IPS DF 6.9 (cell line): ENCODE measurements at places on chromosomes 3 and 15.

DNA sequence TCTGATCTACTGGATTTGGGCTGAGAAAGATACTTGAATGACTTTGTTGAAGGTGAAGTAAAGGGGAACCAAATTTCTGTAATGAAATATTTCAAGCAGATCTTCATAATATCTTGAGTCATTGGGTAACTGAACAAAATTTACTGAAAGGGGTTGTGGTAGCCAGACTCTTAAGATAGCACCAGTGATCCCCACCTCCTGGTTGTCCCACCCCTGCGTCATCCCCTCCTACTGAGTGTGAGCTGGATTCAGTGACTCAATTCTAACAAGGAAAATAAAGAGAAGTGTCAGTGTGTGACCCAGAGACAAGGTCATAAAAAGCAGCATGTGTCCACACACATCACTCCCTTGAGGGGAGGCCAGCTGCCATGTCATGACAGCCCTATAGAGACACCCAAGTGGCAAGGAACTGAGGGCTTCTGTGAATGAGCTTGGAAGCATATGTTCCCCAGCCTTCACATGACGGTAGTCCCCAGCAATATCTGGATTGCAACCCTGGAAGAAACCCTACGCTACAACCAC is 107.1 kb downstream of the MECOM start:
- H3K4me3 ChIP-seq: no peak overlapping the region
- H3K4me1 ChIP-seq: no peaks in the 10 kb centered on the region
- H3K27ac ChIP-seq: no peak overlapping the region
- DNase-seq: no peak

DNA sequence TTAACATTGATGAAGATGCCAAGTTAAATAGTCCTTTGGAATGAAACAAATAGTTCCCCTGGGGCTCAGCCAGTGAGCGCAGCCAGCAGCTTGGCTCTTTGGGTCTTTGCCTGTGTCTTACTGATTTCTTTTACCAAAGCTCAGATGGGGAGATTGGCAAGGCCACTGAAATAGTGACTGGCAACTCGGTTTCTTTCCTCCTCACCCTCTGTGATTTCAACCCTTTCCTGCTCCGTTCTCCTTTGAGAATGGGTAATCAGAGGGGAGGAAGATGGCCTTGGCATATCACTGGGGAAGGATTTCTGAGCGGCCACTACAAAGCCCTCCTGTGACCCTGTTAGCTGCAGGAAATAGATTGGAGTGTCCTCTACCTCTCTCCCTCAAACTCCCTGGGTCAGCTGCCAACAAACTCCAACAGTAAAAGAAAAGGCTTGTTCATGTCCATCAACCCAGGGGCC is 337.1 kb upstream of the LRRFIP2 start:
- no peak overlapping the region for H3K27ac ChIP-seq
- H3K27me3 ChIP-seq: no peaks in the 10 kb centered on the region
- no peaks in the 10 kb centered on the region for H3K4me1 ChIP-seq
- no peaks in the 10 kb centered on the region for H3K36me3 ChIP-seq

- no peak for DNase-seq
- no peaks in the 10 kb centered on the region; the same call in 1 of the 2 replicates for H3K36me3 ChIP-seq
- H3K4me3 ChIP-seq: no peak overlapping the region
- H3K27ac ChIP-seq: no peak overlapping the region
- no peaks in the 10 kb centered on the region for H3K27me3 ChIP-seq
Measured at GRCh38 chr3:57927916-57928315, 80.3 kb upstream of the FLNB start.

DNA sequence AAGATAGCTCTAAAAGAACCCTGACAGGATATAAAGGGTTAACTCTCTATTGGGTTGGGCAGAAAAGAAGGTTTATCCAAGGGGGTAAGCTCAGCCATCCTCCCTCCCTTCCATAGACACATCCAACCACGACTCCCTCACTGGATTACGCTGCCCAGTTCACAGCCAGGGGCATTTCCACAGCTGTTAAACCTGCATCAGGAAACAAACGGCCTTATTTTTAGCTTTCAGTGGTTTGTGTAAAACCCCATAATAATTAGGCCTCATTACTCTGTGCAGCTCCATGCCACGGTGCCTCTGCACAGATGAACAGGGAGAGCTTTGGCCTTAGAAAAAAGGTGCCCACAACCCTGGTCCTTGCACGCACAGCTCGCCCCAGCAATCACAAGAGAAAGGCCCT is 110.6 kb downstream of the GABRB3 start:
- no peak overlapping the region for H3K4me3 ChIP-seq
- no peaks in the 10 kb centered on the region for H3K27me3 ChIP-seq
- no peak for DNase-seq
- H3K4me1 ChIP-seq: peaks cover 5% of the 10 kb centered on the region
- no peak overlapping the region for H3K27ac ChIP-seq

DNA sequence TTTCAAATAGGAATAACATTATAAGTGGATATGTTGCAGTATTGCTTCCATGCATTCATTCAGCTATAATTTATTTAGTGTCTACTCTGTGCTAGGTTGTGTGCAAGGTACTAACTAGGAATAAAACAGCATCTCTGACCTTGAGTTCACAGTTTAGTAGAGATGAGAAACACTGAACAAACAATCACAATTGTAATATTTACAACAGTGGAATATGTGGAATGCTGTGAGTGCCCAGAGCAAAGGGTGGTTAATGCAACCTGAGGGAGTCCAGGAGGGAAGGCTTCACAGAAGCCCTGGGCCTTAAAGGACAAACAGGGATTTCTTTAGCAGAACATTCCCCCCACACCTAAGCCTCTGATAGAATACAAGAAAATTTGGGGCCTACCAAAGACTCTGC is 13.3 kb downstream of the SFMBT1 start:
- no peak overlapping the region for H3K27ac ChIP-seq
- peaks cover 3% of the 10 kb centered on the region; the same call in 1 of the 2 replicates for H3K4me1 ChIP-seq
- no peak for DNase-seq
- H3K4me3 ChIP-seq: no peak overlapping the region
- no peaks in the 10 kb centered on the region for H3K36me3 ChIP-seq
- no peaks in the 10 kb centered on the region for H3K27me3 ChIP-seq

- H3K27me3 ChIP-seq: no peaks in the 10 kb centered on the region
- no peak overlapping the region for H3K4me3 ChIP-seq
- no peaks in the 10 kb centered on the region for H3K4me1 ChIP-seq
- no peak for DNase-seq
Measured at GRCh38 chr15:101540480-101541239, 51.2 kb upstream of the PCSK6 start.

GRCh38 chr3:111070772-111071256 is 802 bp upstream of the NECTIN3 start:
- H3K36me3 ChIP-seq: no peaks in the 10 kb centered on the region
- no peak for DNase-seq
- H3K4me3 ChIP-seq: peak overlapping the region; percentile 96
- H3K27me3 ChIP-seq: no peaks in the 10 kb centered on the region

GRCh38 chr3:105377716-105378115 is 11.0 kb downstream of the ALCAM start:
- no peak overlapping the region for H3K4me3 ChIP-seq
- H3K4me1 ChIP-seq: no peaks in the 10 kb centered on the region
- no peak for DNase-seq
- H3K27me3 ChIP-seq: no peaks in the 10 kb centered on the region
- no peaks in the 10 kb centered on the region for H3K36me3 ChIP-seq

- no peak within 1 kb of the TSS for H3K27ac ChIP-seq
- DNase-seq: peak; percentile 9
- no peak within 1 kb of the TSS for H3K4me3 ChIP-seq
- H3K36me3 ChIP-seq: no peaks in the 10 kb centered on the region
Measured at GRCh38 chr3:136957751-136958288, at the start of gene IL20RB. IL20RB (plus strand) TSS chr3:136957983; CDS start chr3:136958114, 131 bp downstream.

GRCh38 chr15:57746786-57747185 is 40.3 kb downstream of the POLR2M start:
- no peaks in the 10 kb centered on the region for H3K27me3 ChIP-seq
- no peak overlapping the region for H3K27ac ChIP-seq
- no peaks in the 10 kb centered on the region for H3K36me3 ChIP-seq
- DNase-seq: no peak

GRCh38 chr15:58702233-58702632 is 47.3 kb downstream of the ADAM10 start:
- no peaks in the 10 kb centered on the region for H3K27me3 ChIP-seq
- no peaks in the 10 kb centered on the region for H3K4me1 ChIP-seq
- 0 out of 2 replicates have a peak, but pooled peaks cover 2% of the 10 kb centered on the region for H3K36me3 ChIP-seq
- H3K4me3 ChIP-seq: no peak overlapping the region

GRCh38 chr3:135917076-135917475 is 48.5 kb upstream of the PPP2R3A start:
- H3K27ac ChIP-seq: no peak overlapping the region
- no peaks in the 10 kb centered on the region for H3K27me3 ChIP-seq
- no peak for DNase-seq
- H3K4me3 ChIP-seq: no peak overlapping the region
- H3K4me1 ChIP-seq: peaks cover 1% of the 10 kb centered on the region; the same call in 1 of the 2 replicates

GRCh38 chr15:92653836-92654539 is 1.6 kb downstream of the FAM174B start:
- DNase-seq: no peak
- H3K4me1 ChIP-seq: peaks cover 10% of the 10 kb centered on the region
- H3K36me3 ChIP-seq: no peaks in the 10 kb centered on the region
- H3K27ac ChIP-seq: no peak overlapping the region

DNA sequence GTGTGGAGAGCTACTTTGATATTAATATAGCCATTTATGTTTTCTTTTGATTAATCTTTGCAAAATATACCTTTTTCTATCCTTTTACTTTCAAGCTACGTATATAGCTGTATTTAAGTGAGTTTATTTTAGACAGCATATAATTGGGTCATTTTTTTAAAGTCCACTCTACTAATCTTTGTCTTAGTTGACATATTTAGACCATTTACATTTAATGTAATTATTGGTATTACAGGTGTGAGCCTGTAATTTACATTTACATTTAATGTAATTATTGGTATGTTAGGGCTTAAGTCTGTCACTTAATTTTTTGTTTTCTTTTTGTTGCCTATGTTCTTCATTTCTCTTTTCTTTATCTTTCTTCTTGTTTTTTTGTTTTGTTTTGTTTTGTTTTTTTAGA is 3.8 kb upstream of the CELF6 start:
- no peaks in the 10 kb centered on the region for H3K36me3 ChIP-seq
- DNase-seq: no peak
- H3K27ac ChIP-seq: no peak overlapping the region
- H3K4me1 ChIP-seq: peaks cover 1% of the 10 kb centered on the region; the same call in 1 of the 2 replicates

- H3K36me3 ChIP-seq: no peaks in the 10 kb centered on the region
- no peaks in the 10 kb centered on the region for H3K27me3 ChIP-seq
- no peak overlapping the region for H3K27ac ChIP-seq
Measured at GRCh38 chr15:83472797-83473196, 25.7 kb downstream of the SH3GL3 start.

DNA sequence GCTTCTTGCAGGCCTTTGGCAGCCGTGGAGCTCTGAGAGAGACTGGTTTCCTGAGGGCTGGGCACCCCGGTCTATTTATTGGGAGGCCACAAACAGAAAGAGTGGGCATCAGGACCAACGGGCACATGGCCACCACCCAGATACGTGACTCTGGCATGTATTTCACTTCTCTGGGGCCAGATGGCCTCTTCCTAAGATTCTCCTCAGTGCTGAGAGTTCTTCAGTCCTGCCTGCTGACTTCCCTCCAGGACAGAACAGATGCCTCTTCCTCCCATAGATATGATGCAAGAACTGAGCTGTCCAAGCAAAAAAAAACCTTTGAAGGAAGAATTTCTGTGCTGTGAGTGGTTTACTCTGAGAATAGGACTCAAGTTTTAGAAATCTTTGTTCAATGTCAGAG is 107.7 kb downstream of the IGF2BP2 start:
- no peak overlapping the region for H3K27ac ChIP-seq
- H3K4me3 ChIP-seq: no peak overlapping the region
- H3K36me3 ChIP-seq: no peaks in the 10 kb centered on the region
- no peak for DNase-seq
- H3K4me1 ChIP-seq: peaks cover 11% of the 10 kb centered on the region
- no peaks in the 10 kb centered on the region for H3K27me3 ChIP-seq

DNA sequence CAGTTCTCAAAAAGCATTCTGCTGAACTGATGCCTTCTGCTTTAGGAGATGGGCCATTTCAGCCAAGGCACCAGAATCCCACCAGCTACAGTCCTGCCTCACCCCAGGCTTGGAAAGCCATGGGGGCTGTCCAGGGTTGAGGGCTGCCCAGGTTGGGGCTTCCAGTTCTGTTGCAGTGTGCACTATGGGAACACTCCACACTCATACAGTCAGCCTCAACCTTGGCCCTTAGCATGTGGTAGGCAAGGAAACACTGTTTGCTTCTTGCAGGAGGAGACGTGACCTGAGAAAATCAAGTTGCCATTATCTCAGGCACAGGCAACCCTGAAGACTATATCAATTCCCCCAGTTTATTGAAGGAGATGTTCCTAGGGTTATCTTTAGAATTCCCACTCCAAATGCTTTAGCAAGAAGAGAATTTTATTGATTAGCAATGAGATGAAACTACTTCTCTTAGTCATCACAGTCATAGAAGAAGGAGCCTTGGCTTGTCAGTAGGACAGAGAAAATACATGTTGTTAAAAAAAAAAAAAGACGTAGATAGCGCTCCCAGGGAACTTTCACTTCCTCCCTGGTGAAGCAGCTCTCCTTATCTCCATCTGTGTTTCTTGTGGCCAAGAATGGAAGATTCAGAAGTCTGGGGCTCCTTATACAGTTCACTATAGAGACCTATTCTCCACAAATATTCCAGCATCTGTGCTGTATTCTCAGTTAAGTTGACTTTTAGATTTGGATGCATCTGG is 38.3 kb upstream of the IL12A start:
- no peaks in the 10 kb centered on the region for H3K4me1 ChIP-seq
- no peak overlapping the region for H3K27ac ChIP-seq
- H3K4me3 ChIP-seq: no peak overlapping the region
- no peak for DNase-seq

DNA sequence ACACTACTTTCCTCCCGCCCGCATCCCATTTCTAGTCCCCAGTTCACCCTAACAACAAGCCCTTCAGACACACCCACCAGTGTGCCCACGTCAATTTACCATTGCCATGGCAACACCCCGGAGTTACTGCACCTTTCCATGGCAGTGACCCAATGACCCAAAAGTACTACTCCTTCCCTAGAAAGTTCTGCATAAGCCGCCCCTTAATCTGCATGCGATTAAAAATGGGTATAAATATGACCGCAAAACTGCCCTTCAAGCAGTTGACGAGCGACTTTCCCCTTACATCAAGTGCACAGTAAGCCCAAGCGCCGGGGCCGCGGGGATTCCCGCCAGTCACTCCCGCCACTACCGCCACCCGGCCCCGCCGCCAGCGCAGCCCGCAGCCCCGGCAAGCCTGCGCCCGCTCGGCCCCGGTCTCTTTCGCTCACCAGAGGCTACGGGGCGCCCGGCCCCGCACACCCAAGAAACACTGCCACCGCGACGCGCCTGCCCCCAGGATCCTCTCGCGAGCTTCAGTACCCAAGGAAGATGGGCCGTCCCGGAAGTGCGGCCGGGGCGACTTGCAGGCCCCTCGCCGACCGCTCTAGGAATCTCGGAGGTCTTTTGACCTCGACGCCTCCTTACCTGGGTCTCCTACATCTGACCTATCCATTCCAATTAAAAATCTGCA is 27.2 kb upstream of the ZNF502 start:
- H3K27ac ChIP-seq: no peak overlapping the region
- peak; percentile 9 for DNase-seq
- H3K36me3 ChIP-seq: no peaks in the 10 kb centered on the region
- H3K27me3 ChIP-seq: no peaks in the 10 kb centered on the region
- no peaks in the 10 kb centered on the region for H3K4me1 ChIP-seq

- no peaks in the 10 kb centered on the region for H3K4me1 ChIP-seq
- H3K36me3 ChIP-seq: no peaks in the 10 kb centered on the region
- H3K4me3 ChIP-seq: no peak overlapping the region
- no peaks in the 10 kb centered on the region; the same call in 1 of the 2 replicates for H3K27me3 ChIP-seq
- no peak for DNase-seq
- H3K27ac ChIP-seq: no peak overlapping the region
Measured at GRCh38 chr3:140103166-140103565, 168.2 kb downstream of the CLSTN2 start.

- no peaks in the 10 kb centered on the region for H3K27me3 ChIP-seq
- H3K36me3 ChIP-seq: no peaks in the 10 kb centered on the region
- no peak for DNase-seq
- H3K4me3 ChIP-seq: no peak overlapping the region
Measured at GRCh38 chr3:16647668-16648067, 42.4 kb upstream of the DAZL start.
